ENCODE measurements at places on chromosomes 6 and 20.

DNA sequence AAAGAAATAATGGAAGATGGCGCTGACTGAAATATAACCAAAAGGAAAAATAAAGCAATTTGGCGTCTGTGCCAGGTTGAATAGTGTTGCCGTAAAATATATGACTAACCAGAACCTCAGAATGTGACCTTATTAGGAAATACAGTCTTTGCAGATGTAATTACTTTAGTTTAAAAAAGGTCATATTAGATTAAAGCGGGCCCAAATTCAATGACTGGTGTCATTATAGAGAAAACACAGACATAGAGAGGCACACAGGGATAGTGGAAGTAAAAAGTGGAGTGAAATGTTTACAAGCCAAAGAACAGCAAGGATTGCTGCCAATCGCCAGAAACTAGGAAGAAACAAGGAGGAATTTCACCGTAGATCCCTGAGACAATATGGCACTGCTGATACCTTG, 521.2 kb downstream of the FRK start:
- no peak for DNase-seq

- no peak for DNase-seq
Measured at GRCh38 chr6:106895703-106896040, 78.9 kb downstream of the CD24 start.

- DNase-seq: no peak
Measured at GRCh38 chr6:44040786-44041185, 86.5 kb downstream of the MRPL14 start.

DNA sequence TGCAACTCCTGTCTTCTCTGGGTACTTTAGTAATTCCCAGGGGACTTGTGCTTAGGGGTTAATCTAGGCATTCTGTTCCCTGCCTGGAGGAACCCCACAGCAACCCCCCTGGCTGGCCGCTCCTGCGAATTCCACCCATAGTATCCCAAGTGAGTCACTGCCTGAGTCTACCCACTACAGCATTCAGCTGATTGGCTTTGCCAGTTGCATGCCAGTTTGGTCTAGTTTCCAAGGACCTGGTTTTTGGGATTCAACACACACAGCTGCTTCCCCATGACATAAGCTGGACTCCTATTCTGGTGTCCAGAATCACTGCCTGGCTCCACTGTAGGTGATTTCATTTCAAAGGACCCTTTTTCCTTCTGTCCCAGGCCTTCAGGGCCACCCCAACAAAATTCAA, 40.3 kb downstream of the PLCG1 start:
- no peak for DNase-seq

GRCh38 chr20:36883977-36884535, 8.1 kb downstream of the TLDC2 start:
- no peak for DNase-seq

- DNase-seq: no peak
Measured at GRCh38 chr6:162441991-162442390, 285.6 kb downstream of the PRKN start.

- DNase-seq: no peak
Measured at GRCh38 chr6:8085053-8085511, 17.3 kb downstream of the EEF1E1 start.

- DNase-seq: no peak
Measured at GRCh38 chr6:151478670-151479069, 15.1 kb upstream of the CCDC170 start.

DNA sequence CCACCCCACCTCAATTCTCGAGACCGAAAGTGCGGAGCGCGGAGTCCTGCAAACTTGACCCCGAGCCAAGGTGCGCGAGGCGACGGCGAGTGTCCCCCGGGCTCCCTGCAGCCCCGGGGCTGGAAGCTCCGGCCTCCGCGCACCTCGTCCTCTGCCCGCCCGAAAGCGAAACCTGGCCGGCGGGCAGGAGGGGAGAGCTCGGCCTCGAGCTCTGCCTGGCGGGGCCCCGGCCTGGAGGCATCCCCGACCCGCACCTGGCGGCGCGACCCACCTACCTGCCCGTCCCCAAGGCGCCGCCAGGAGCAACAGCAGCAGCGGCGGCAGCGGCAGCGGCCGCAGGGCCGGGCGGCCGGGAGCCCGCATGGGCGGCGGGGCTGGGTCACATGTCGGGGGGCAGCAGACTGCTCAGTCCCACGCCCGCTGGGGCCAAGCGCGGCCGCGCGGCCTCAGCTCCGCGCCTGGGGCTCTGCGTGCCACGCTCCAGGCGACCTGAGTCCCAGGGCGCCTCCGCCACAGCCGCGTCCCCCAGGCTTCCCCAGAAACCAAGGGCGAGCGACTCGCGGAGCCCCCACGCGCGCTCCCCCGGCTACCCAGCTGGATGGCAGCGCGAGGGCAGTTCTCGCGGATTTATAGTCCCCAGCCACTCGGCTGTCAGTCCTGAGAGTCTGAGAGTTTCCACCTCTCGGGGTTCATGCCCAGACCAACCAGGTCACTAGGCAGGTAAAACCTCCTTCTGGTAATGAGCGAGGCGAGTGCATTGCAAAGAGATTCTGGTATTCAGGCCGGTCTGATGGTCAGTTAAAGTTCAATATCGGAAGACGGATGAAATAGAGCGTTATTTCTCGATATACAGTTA, at the start of gene IL20RA:
IL20RA (minus strand) TSS at position 600 of the 856 bp plus-strand sequence; CDS start at position 363, 237 bp downstream.
- DNase-seq: no peak

GRCh38 chr20:25125636-25126035, 43.7 kb upstream of the VSX1 start:
- no peak for DNase-seq

DNA sequence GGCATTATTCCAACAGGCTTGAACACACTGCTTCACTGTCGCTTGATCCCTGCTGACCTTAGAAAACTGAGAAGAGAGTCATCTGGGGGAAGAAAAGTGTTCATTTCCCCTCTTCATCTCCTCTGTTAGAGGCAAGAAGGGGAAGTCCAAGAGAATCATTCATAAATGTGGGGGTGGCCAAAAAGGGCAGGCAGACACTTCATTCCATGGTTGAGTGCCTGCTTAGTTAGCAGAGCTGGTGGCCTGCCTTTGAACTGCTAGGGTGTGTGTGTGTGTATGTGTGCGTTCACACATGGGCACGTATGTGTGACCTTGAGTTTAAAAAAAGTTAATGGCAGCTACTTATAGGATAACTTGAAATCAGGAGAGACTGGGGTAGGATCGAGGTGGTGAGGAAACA, 39.4 kb upstream of the RFPL4B start:
- DNase-seq: no peak

- DNase-seq: no peak
Measured at GRCh38 chr6:62146954-62147853, 138.8 kb downstream of the KHDRBS2 start.

- peak; percentile 12 for DNase-seq
Measured at GRCh38 chr20:32789896-32790750, 27.9 kb downstream of the DNMT3B start.

GRCh38 chr6:118706702-118707101, 55.3 kb upstream of the CEP85L start:
- DNase-seq: no peak

DNA sequence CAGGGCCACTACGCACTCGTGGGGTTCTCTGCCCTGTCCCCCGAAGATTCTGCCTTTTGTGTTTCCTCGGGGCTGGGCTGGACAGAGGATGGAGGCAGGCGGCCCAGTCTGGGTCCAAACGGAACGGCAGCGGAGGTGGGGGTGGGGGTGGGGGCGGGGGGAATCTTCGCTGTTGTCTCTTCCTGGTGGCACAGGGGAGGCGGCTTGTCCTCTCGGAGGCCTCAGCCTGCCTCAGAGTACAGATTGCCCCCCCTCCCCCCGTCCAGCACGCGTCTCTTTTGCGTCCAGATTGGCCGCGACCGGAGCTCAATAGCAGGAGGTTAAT, 1.4 kb upstream of the INSM1 start:
- peak; percentile 97 for DNase-seq

DNA sequence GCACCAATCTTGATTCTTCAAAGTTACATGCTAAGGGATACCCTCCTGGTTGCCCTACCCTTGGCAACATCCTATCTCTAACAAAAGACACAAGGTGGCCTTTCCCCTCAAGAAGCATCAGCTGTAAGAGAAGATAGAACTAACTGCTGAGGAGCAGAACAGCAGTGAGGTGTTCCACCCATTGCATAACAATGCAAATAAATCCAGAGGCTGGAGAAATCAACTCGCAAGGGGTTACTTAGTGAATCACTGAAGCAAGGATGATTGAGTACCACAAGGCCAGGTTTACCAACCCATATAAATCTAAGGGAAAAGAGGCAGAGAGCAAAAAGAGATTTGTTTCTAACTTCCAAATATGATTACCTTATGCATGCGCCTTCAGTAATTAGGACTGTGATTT, 36.7 kb downstream of the F13A1 start:
- DNase-seq: no peak

DNA sequence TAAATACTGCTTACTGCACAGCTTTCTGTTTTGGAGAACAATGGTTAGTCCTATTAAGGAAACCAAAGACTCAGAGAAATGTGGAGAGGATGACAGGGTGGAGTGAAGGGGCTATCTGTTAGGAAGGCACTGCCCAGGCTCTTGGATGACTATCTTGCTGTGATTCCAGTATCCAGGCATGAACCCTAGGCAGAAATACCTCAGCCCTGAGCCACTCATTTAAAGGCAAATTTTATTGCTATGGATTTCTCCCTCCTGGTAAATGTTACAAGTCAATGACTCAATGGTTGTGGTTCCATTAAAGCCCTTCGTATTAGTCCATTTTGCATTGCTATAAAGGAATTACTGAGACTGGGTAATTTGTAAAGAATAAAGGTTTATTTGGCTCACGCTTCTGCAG, 25.9 kb downstream of the ADGRF4 start:
- no peak for DNase-seq

- no peak for DNase-seq
Measured at GRCh38 chr6:117776441-117776840, 101.2 kb downstream of the NUS1 start.

DNA sequence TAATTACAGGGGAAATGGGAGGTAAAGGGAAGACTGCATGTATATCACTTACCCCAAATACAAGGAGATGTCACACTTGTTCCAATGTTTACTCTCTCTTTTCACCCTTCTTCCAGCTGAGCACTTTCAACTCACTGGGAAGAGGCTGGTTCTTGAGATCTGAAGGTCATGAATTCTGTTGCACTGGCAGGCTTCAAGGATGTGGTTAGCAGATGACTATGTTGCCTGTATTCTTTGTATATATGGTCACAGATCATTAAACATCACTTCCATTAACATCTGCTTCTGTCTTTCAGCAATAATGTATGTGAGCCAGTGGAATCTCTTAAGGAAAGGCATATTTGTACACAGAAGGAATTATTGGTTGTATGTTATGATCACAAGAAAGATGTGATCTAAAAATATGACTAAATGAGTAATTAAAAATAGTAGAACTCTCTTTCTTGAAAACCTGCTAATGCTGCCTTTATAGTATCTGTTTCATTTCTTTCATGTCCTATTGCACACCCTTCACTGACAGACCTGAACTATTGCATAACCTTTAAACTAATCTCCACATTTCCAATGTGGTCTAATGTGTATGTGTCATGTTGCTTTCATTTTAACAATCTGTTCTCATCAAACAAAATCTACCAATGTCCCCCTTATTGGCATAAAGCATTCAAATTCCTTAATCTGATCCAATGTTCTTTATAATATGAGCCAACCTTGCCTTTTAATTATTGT, 131.4 kb upstream of the EPHA7 start:
- no peak for DNase-seq

GRCh38 chr6:111338843-111339242, 144.2 kb downstream of the REV3L start:
- DNase-seq: no peak

DNA sequence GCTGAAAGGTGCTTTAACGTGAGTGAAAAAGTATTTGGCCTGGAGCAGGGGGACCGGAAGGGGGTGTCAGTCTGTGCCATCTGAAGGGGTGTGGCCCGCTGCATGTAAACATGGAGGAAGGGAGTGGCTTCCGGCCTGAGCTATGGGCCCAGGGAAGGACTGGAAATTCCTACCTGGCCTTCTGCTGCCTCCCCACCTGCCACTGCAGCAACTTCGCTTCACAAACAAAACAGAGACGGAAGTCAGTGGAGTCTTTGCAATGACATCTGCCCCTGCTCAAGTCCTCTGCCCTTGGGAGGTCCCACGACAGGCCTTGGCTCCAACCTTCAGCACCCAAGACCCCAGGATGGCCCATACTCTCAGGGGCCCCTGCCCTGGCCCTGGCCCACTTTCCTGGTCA, 28.1 kb upstream of the FOXP4 start:
- no peak for DNase-seq

- no peak for DNase-seq
Measured at GRCh38 chr6:27742833-27743573, 169.2 kb downstream of the OR2B2 start.

DNA sequence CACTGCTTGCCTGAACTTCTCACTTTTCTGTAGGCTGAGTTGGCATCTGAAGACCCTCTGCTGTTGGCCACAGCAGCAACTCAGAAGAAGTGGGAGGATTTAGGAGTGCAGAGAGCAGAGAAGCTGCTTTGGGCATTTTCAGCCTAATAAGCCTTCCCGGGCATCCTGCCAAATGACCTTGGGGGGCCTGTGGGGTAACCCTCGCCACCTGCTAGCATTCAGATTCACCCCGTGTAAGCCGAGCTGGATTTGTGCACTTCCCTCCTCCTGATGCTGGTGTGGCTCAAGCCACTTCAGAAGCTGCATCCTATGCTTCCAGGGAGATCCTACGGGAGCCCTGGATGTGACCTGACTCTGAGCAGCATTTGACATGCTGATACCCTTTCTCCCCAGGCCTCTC, 114.8 kb downstream of the LRFN2 start:
- DNase-seq: no peak

GRCh38 chr6:129364037-129364436, 345.9 kb downstream of the ARHGAP18 start:
- peak; percentile 32 for DNase-seq

DNA sequence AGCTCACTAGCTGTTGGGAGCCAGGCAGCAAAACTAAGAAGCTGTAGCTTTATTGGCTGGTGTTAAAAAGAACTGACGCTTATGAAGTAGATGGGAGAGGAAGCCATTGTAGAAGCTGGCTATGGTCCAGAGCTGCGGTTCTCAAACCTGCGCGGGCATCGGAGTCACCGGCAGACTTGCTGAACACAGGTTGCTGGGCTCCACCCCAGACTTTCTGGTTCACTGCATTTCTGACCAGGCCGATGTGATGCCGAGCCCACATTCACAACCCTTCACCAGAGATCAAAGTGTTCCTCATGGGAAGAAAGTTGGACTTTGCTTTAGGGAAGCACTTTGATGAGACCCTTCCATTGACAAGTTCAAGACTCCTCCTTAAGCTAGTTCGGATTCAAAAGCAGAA, 231.6 kb downstream of the QKI start:
- DNase-seq: no peak

GRCh38 chr6:62530985-62531384, 245.0 kb upstream of the KHDRBS2 start:
- DNase-seq: no peak
